ENCODE measurements at places on chromosomes 16 and 17.
A peak's percentile ranks its signal among the peaks of the same experiment; 100 is the strongest.

DNA sequence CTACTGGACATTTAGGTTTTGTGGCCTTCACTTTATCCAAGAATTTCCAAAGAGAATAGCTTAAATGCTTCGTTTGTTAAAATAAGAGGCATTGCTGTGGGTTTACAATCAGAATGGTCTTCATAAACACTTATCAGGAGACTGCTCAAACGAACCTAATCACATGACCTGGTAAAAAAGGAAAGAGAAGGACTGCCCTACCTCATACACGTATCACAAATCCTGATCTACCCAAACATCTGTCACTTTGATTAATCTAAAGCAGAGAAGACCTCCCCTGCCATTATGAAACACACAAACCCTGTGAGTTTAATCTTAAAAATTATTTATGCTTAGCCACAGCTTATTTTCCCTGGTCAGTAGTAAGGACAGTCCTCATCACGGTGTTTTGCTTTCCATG, 76.6 kb downstream of the PARN start:
- DNase-seq: no peak

DNA sequence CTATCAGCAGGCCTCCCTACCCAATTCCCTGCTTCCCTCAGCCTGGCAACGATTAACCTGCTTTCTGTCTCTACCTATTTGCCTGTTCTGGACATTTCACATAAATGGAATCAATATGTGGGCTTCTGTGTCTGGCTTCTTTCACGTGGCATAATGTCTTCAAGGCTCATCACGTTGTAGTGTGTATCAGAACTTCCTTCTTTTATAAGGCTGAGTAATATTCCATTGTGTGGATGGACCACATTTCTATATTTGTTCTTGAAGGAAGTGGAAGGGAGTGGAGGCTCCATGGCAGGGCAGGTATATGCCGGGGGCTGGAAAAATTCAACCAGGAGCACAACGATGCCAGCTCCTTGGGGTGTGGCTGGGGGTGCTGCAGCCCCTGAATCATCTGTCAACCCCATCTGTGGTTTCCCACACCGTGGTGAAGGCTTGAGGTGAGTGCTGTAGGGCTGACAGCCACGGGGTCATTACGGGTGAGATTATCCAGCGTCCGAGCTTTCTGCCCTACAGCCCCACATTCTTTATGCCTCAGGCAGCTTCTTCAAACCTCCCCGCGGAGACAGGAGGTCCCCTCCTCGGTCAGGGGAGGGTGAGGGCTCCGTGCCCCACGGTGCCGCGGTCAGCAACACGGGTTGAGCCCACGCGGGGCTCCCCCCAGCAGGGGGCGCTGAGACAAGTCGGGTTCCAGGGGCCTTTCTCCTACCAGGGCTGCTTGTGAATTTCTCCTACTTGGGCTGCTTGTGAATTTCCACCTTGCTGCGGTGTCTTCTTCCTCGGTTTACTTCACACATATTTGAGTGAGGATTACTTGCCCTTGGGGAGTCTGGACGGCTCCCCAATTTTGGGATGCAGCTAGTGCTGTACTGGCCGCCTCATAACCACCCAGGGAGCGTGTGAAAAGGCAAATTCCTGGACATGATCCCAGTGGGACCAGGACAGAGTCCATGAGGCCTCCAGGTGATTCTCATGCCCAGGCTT, 18.3 kb upstream of the WFIKKN2 start:
- no peak for DNase-seq

DNA sequence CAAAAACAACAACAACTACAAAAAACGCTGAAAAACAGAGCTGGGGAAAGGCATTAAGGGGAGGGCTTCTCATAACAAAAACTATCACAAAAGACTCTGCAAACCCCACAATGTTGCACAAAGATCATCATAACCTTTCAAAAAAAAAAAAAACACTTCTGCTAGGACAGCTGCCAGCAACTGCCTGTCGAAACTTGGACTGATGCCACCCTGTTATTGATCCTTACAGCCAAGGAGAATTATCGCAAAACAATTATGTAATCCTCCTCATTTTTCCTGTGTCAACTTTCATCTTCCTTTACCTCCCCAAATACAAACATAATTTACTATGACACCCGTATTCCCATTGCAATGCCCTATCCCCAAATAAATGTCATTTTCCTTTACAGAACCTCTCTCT, 9.3 kb downstream of the CCDC40 start:
- no peak for DNase-seq

DNA sequence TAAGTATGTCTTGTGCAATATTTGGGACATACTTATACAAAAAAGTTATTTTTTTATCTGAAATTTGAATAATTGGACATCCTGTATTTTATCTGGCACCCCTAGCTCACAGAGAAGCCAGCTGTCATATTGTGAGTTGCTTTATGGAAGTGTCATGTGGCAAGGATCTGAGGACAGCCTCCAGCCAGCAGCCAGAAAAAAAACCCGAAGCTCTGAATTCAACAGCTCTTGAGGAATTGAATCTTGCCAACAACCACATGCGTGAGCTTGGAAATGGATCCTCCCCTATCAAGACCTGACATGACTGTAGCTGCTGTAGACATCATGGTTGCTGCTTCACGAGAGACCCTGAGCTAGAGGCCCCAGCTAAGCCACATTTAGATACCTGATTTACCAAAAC, 187.2 kb upstream of the SHISA6 start:
- no peak for DNase-seq

GRCh38 chr17:19943026-19943425, 34.6 kb downstream of the AKAP10 start:
- no peak for DNase-seq

DNA sequence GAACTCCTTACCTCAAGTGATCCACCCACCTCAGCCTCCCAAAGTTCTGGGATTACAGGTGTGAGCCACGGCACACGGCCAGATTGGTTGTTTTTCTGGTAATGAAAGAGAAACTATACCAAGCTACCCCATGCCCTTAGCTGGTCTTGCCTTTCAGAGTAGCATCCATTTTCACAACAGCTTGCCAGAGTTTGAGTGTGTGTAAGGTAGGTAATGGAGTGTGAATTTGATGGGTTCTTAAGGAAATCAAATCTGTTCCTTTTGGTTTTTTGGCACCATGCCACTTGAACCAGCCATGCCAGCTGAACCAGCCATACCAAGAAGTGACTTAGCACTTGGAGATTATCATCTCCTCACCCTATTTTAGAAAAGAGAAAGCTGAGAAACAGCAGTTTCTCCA, 5.1 kb downstream of the CALCOCO2 start:
- DNase-seq: no peak

DNA sequence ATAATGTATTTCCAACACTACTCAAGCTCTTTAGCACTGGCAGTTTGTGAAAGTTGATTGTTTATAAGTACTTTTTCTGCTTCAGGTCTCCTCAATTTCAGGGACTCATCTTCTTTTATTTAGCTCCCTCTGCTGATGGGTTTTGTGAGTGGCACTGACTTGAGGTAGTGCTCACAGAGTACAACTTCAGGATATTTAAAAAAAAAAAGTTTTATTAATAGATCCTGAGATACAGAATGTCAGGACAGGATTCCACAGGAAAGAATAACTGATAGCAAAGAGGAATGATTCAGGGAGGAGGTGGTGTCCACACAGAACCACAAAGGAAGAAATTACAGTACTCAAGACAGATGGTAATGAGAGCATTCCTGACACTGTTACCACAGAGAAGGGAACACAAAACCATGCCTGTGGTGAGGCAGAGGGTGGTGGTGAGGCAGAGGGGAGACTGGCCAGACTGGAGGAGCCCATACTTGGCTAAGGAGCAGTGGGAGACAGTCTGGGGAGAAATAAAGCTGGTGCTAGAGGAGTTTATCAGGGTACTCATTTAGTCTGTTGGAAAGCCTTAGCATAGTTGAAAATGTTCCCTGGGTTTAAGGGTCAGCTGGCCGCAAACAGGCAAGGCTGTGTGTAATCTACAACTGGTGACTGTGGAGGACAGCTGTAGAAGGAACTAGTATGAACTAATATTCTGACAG, 63.7 kb downstream of the SPAG9 start:
- DNase-seq: peak; percentile 16

DNA sequence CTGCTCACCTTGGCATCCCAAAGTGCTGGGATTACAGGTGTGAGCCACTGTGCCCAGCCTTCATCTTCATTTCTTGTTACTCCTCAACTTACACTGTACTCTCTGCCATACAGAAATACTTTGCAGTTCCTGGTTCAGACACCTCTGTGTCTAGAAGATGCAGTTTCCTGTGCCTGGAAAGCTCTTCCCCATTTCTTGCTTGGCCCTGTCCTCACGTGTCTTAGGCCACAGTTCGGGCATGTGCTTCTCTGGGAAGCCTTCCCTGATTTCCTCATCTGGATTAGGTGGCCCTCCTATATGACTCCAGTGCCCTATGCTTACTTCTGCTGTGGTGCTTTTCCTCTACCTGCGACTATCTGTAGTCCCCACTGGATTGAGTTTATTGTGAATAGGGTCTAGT, 26.5 kb upstream of the CDR2 start:
- DNase-seq: no peak

DNA sequence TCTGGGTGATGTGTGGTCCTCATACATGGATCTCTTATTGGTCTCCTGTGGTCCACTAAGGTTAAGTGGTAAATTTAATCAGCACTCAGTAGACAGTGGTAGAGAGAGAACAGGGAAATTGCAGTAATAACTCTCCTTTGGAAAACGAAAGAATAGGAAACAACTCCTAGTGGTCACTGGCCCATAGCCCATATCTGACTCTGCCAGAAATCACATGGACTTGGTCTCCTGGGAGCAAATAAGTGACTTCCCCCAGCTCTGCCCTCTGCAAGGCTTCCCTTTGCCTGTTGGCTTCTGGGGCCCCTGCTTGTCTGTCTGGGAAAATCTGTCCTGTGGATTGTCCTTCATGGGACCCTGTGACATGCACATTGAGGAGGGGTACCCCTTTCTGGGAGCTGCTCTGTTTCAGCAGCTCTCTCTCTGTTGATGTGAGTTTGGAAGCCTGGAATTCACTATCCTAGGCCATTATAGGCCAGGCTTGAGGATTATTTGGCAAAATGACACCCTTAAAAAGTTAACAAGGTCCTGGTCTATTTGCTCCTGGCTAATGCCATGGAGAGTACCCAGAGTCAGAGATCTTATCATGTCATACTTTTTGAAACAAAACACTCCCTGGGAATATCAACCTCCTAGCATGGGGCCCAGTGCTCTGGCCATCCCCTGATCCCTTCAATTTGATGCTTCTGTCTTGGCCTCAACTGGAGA, 58.0 kb upstream of the HNF1B start:
- DNase-seq: no peak

- no peak for DNase-seq
Observed at GRCh38 chr17:7606280-7606679, 8.4 kb downstream of the FXR2 start.

- no peak for DNase-seq
Observed at GRCh38 chr16:87463722-87464690, 28.8 kb downstream of the ZCCHC14 start.

GRCh38 chr17:31582151-31582907, 190.9 kb downstream of the RAB11FIP4 start:
- no peak for DNase-seq

- no peak for DNase-seq
Observed at GRCh38 chr17:34726536-34727384, 147.4 kb downstream of the TMEM132E start.

DNA sequence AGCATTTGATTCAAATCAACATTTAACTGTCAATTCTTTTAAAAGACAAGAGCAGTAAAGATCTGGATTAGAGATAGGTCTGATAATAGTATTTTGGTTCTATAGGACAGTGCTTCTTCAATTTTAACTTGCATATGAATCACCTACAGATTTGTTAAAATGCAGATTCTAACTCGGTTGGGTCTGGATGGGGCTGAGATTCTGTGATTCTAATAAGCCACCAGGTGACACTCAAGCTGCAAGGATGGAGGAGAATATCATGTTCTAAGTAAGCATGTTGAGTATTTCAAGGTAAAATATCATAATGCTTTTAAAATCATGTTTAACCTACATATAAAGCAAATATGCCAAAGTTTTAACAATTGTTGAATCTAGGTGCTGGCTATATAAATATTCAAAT, 15.8 kb downstream of the TSPOAP1 start:
- no peak for DNase-seq

- DNase-seq: no peak
Observed at GRCh38 chr17:14579716-14580115, 278.8 kb downstream of the HS3ST3B1 start.

DNA sequence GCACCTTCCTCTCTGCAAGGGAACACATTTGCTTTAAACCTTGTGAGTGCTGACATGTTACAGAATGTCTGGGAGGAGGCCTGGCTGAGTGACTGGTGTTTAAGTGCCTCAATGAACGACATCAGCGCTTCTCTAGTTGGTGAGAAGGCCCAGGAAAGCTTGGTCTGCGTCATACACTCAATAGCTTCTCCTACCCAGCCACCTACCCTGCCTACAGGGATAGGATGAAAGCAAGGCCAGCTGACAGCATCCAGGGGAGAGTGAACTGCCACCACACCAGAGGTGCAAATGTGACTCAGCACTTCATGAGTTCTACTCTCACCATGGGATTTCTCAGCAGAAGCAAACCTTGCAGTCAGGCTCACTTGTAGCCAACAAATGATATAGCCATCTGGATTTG, 31.7 kb upstream of the CFAP20 start:
- DNase-seq: no peak

All from cerebellar nuclear complex (tissue), 1 donor.